ENCODE measurements at places on chromosomes 7 and 10. TPM values are rescaled to one million over a fixed set of nuclear protein-coding genes. Genes with fewer than 3 reads are reported as not detected.

DNA sequence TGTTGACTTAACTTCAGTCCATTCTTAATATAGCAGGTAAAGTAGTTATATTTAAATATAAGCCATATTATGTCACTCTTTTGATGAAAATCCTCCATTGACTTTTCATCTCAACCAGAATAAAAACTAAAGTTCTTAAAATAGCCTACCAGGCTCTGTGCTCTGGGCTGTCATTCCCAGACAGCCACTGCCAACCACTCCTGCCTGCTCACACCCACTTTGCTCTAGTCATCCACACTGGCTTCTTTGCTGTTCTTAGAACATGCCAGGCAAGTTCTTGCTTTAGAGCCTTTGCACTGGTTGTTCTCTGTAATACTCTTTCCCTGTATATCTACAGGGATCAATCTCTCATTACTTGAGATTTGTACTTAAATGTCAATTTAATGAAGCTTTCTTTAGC is 80.6 kb downstream of the ZEB1 start:
- no peak overlapping the region for H3K27ac ChIP-seq
- no peak overlapping the region for H3K4me3 ChIP-seq
- peaks cover 60% of the 10 kb centered on the region for H3K4me1 ChIP-seq
- DNase-seq, result no peak
- no peaks in the 10 kb centered on the region for H3K36me3 ChIP-seq

GRCh38 chr7:142485617-142486226 is 227.9 kb upstream of the PRSS58 start:
- no peak for DNase-seq
- no peaks in the 10 kb centered on the region for H3K36me3 ChIP-seq
- H3K4me1 ChIP-seq, result no peaks in the 10 kb centered on the region

DNA sequence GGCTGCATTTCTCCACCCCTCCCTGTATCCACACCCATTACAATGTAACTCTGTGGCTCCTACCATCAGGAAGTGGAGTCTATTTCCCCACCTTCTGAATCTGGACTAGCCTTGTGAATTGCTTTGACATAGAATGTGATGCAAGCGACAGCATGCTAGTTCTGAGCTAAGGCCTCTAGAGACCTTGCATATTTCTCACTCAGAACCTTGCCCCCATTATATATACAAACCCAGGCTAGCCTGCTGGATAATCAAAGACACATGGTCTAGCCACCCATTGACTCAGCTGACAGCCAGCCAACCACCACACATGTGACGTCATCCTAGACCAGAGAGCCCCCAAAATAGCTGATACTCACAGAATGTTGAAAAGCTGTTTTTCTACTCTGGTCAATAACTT is 77.9 kb downstream of the CCDC71L start:
- H3K27me3 ChIP-seq, result no peaks in the 10 kb centered on the region
- no peak overlapping the region for H3K27ac ChIP-seq
- DNase-seq, result no peak

- H3K4me3 ChIP-seq, result no peak overlapping the region
- no peaks in the 10 kb centered on the region for H3K36me3 ChIP-seq
- no peaks in the 10 kb centered on the region for H3K27me3 ChIP-seq
- DNase-seq, result no peak
These were observed 30.2 kb upstream of the EZH2 start for GRCh38 chr7:148914208-148914777.

GRCh38 chr10:136465-136762 is 1.2 kb downstream of the ZMYND11 start:
- H3K27me3 ChIP-seq, result no peaks in the 10 kb centered on the region
- H3K4me3 ChIP-seq, result peak overlapping the region; percentile 94
- H3K36me3 ChIP-seq, result no peaks in the 10 kb centered on the region

DNA sequence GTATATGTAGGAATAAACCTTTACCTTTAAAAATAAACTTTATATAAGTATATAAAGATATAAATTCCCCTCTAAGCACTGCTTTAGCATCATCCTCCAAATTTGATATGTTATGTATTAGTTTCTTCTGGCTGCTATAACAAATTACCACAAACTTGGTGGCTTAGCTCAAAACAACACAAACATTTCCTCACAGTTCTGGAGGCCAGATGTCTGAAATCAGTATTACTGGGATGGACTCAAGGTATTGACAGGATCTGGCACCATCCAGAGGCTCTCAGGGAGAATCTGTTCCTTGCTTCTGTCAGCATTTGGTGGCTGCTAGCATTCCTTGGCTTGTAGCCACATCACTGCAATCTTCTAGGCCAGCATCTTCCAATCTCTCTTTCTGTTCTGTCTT is 6.7 kb upstream of the SCRN1 start:
- H3K27ac ChIP-seq, result no peak overlapping the region
- H3K4me3 ChIP-seq, result no peak overlapping the region
- H3K36me3 ChIP-seq, result no peaks in the 10 kb centered on the region
- no peak for DNase-seq
- no peaks in the 10 kb centered on the region for H3K4me1 ChIP-seq

Gene KIF20B
- 2.9 TPM for total RNA-seq

Gene PPP1R17
- not detected for total RNA-seq

Gene WDR86
- 15.3 TPM for total RNA-seq

Gene PDE6C
- not detected for total RNA-seq
